Mesendoderm (in vitro differentiated cells): ENCODE measurements at places on chromosomes 6 and 20.

GRCh38 chr20:33273117-33273851, 9.7 kb upstream of the BPIFB1 start:
- no peak for DNase-seq

- DNase-seq: peak; percentile 86
These were observed 79.0 kb downstream of the PSMG4 start for GRCh38 chr6:3337521-3338350.

DNA sequence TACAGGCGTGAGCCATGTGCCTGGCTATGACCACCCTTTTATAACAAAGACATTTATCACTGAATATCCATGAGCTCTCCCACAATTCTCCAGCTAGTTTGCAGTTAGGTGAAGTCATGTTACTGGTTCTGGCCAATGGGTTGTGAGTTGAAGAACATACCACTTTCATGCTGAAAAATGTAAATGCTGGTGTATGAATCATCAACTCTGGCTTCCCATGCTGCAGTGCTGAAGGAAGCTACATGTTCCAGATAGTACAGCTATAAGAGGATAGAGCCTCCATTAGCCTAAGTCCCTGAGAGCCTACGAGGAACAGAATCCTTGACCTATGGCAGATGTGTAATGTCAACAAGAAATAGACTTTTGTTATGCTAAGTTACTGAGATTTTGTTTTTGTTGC, 180.4 kb downstream of the BTBD9 start:
- peak; percentile 41 for DNase-seq

- no peak for DNase-seq
These were observed 15.1 kb upstream of the DEF6 start for GRCh38 chr6:35282472-35282871.

DNA sequence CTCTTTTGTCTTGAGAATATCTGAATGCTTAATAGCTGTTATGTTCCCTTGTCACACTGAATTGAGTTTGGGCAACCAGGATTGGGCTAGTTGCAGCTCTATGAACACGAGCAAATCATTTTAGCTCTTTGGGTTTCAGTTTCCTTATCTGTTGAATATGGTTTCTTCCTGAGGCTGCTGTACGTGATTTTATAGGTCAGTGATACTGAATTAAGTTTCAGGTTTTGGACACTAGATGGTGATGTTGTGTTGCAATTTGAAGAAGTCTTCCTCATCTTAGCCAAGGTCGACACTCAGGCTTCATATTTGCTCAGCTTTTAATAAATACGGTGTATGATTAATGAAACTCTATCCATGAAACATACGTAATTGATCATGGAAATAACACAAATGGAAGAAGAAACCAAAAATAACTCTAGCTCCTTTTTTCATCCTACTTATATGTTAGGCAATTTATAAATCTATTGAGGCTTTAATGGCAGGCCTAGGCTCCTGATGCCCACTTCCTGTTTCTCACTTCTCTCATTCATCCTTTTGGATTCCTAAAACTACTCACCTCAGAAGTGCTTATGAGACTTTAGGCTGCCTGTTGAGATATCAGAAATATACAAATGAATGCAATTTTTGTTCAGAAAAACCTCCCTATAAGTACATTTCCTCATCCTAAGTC, 354.1 kb upstream of the MAP3K7 start:
- DNase-seq: peak; percentile 81

DNA sequence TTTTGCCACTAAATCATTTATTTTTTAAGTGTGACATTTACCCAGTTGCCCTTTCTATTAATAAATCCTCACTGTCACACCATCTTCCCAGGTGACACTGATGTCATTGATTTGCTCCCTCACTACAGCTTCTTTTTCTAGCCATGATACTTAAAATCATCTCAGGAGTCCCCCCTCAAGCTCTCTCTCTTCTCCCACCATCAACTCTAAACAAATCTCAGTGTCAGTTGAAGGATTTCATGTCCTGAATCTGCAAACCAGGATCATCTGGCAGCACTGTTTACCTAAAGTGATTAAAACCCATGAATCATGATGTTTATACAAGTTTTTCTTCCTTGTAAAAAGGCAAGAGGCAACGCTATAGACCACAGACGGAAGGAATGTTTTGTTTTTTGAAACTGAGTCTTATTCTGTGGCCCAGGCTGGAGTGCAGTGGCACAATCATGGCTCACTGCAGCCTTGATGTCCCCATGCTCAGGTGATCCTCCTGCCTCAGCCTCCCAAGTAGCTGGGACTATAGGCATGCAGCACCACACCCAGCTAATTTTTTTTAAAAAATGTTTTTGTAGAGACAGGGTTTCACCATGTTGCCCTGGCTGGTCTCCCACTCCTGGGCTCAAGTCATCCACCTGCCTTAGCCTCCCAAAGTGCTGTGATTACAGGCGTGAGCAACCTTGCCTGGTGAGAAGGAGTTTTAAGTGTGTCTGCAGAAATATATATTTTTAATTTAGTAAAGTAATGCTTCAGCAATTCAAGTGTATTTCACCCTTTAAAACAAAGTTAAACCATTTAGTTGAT, 30.1 kb upstream of the SH3BGRL2 start:
- DNase-seq: no peak
